Central memory CD8-positive, alpha-beta T cell (primary cell): ENCODE measurements at places on chromosomes 6 and 20.
A peak's percentile ranks its signal among the peaks of the same experiment; 100 is the strongest.

GRCh38 chr20:49559411-49560081 lies 8.4 kb downstream of the PTGIS start:
- DNase-seq = no peak
- no peak overlapping the region for H3K4me3 ChIP-seq
- peaks cover 46% of the 10 kb centered on the region for H3K27me3 ChIP-seq

DNA sequence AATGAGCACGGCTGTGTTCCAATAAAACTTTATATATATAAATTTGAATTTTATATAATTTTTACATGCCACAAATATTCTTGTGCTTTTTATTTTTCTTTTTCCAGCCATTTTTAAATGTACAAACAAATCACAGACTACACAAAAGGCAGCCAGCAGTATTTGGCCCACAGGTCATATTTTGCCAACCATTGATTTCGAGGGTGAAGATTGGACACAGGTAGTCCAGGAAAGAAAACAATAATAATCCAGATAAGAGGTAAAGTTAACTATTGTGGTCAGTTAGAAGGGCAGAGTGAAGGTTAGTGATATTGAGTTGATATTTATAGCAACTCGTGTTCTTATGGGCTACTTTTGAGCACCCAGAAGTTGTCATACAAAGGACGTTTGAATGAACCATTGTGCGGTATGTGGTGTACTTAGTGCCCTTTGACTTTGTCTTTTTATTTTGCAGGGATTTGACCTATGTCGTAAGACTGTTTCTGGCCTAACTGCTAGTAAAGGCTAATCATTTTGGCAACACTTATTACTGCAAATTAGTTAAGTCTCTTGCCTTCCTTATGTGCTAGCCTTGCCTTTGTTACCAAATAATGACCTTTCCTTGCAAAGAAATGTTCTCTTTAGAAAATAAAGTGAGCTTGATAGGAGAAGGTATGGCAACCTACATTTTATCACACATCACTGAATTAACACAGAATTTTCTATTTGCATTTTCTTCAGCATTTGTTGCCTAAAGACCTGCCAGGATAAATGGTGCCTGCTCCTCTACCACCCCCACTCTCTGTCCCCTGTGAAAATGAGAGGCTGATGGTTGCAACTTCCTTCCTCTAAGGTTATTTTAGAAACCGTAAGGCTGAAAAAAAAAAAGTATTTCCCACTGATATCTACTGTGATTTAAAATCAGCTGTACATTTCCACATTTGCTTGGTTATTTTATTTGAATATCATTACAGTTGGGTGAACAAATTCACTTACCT lies 493.9 kb upstream of the SOX4 start:
- H3K4me1 ChIP-seq = peaks cover 25% of the 10 kb centered on the region
- H3K27me3 ChIP-seq = no peaks in the 10 kb centered on the region
- DNase-seq = no peak
- no peak overlapping the region for H3K27ac ChIP-seq
- peaks cover 7% of the 10 kb centered on the region for H3K36me3 ChIP-seq

- no peak overlapping the region for H3K4me3 ChIP-seq
- H3K27ac ChIP-seq = no peak overlapping the region
- peaks cover 71% of the 10 kb centered on the region for H3K27me3 ChIP-seq
- peaks cover 1% of the 10 kb centered on the region for H3K36me3 ChIP-seq
- no peaks in the 10 kb centered on the region for H3K4me1 ChIP-seq
Measured at GRCh38 chr6:136477548-136477947, 72.7 kb downstream of the MAP7 start.

- H3K36me3 ChIP-seq = no peaks in the 10 kb centered on the region
- no peaks in the 10 kb centered on the region for H3K27me3 ChIP-seq
- no peak for DNase-seq
- H3K4me1 ChIP-seq = no peaks in the 10 kb centered on the region
- no peak overlapping the region for H3K4me3 ChIP-seq
- H3K27ac ChIP-seq = no peak overlapping the region
Measured at GRCh38 chr6:11486486-11486885, 51.1 kb upstream of the TMEM170B start.

- H3K36me3 ChIP-seq = no peaks in the 10 kb centered on the region
- H3K4me1 ChIP-seq = peaks cover 5% of the 10 kb centered on the region
- no peak overlapping the region for H3K27ac ChIP-seq
- no peaks in the 10 kb centered on the region for H3K27me3 ChIP-seq
Measured at GRCh38 chr6:105620878-105621277, 218.0 kb upstream of the PREP start.

- H3K27me3 ChIP-seq = no peaks in the 10 kb centered on the region
- H3K27ac ChIP-seq = no peak overlapping the region
- H3K4me1 ChIP-seq = peaks cover 34% of the 10 kb centered on the region
- no peaks in the 10 kb centered on the region for H3K36me3 ChIP-seq
- no peak overlapping the region for H3K4me3 ChIP-seq
Measured at GRCh38 chr6:158344534-158344933, 32.3 kb downstream of the TULP4 start.

GRCh38 chr6:12968839-12969558 lies 252.4 kb downstream of the PHACTR1 start:
- no peak overlapping the region for H3K4me3 ChIP-seq
- H3K27me3 ChIP-seq = peaks cover 70% of the 10 kb centered on the region
- H3K4me1 ChIP-seq = no peaks in the 10 kb centered on the region
- H3K27ac ChIP-seq = no peak overlapping the region
- no peak for DNase-seq

DNA sequence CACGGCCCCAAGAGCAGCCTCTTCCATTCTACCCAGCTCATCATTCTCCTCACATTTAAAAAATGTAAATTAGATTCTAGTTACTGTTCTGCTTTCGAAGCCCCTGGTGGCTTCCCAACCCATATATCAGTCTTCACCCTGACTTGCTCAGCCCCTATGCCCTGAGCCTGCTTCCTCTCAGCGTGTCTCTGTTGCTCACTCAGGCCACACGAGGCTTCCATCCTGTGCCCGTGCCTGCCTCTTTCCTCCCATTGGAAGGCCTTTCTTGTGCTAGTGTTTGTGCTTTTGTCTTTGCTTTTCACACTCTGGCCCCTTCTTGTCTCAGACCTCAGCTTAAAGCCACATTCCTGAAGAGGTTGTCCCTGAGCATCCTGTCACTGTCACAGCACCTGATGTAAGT lies 78.1 kb downstream of the AFDN start:
- H3K4me1 ChIP-seq = no peaks in the 10 kb centered on the region
- H3K27ac ChIP-seq = no peak overlapping the region
- no peaks in the 10 kb centered on the region for H3K27me3 ChIP-seq
- no peak for DNase-seq

GRCh38 chr20:17896771-17897369 lies 71.7 kb downstream of the SNX5 start:
- no peak overlapping the region for H3K27ac ChIP-seq
- H3K4me1 ChIP-seq = no peaks in the 10 kb centered on the region
- H3K4me3 ChIP-seq = no peak overlapping the region
- no peak for DNase-seq

DNA sequence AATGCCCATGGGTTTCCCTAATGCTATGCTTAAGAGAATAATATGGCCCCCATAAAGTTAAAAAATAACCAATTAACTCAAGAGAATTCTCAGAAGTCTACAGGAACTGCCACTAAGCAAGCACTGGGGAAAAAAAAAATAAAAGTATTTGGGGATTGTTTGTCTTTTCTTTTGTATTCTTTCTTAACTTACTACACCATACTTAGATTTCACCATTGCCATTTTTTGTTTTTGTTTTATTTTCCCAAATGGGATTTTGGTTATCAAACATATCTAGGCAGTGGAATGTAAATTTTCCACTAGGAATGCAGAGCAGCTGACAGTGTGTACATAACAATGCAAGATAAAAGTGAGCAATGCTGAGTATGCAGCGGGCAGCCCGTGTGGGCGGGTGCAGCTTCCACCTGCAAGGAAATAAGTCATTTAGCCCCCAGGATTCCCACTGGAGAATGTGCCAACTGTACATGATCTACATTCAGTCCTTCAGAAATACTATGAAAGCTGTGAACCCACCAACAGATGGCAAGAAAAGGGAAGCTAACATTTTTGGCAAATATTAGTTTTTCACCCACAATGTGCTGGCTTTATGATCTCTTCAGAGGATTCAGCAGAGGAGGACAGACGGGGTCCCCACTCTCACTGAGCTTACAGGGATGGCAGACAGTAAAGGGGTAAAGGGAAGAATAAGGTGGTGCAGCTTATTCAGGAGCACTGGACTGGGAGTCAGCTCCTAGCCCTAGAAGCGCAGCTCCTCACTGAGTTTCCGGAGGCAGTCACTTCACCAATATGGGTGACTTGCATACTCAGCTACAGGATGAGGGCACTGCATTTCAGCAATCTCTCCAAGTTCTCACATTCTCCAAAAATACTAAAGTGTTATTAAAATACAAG lies 44.4 kb downstream of the DCDC2 start:
- H3K4me1 ChIP-seq = no peaks in the 10 kb centered on the region
- DNase-seq = no peak
- no peak overlapping the region for H3K4me3 ChIP-seq
- H3K27ac ChIP-seq = no peak overlapping the region
- H3K27me3 ChIP-seq = peaks cover 33% of the 10 kb centered on the region

- peaks cover 6% of the 10 kb centered on the region for H3K4me1 ChIP-seq
- H3K27me3 ChIP-seq = peaks cover 24% of the 10 kb centered on the region
- no peak overlapping the region for H3K4me3 ChIP-seq
- H3K27ac ChIP-seq = no peak overlapping the region
Measured at GRCh38 chr20:44409132-44409600, 53.7 kb downstream of the HNF4A start.

DNA sequence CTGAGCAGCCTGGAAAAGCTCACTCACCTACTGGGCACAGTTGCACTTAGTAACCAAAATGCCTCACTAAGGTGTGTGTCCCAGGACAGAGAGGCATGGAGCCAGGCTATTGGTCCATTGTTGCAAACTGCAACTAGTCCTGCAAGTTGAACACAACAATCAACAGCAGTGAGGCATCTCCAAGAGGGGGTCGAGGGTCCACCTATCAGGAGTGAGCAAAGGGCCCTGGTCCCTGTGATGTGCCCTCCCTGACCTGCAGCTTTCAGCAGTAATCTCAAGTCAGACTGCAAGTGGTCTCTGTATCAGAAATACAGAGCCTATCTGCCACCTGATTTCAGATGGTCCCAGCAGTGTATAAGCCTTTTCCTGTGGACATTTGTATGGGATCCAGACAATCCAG lies 50.2 kb upstream of the TGM3 start:
- no peak overlapping the region for H3K27ac ChIP-seq
- no peaks in the 10 kb centered on the region for H3K4me1 ChIP-seq
- no peak overlapping the region for H3K4me3 ChIP-seq

DNA sequence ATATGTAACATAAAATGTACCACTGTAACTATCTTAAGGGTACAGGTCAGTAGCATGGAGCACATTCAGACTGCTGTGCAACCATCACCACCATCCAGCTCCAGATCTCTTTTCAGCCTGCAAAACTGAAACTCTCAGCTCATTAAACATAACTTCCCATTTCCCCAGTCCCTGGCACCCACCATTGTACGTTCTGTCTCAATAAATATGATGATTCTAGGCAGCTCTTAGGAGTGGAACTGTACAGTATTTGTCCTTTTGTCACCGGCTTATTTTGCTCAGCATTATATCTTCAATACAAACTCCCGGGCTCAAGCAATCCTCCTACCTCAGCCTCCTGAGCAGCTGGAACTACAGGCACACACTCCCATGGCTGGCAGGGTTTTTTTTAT lies 1.5 kb downstream of the ZC3H12D start:
- peak overlapping the region; percentile 87 for H3K4me3 ChIP-seq
- no peak for DNase-seq
- peaks cover 17% of the 10 kb centered on the region for H3K36me3 ChIP-seq

DNA sequence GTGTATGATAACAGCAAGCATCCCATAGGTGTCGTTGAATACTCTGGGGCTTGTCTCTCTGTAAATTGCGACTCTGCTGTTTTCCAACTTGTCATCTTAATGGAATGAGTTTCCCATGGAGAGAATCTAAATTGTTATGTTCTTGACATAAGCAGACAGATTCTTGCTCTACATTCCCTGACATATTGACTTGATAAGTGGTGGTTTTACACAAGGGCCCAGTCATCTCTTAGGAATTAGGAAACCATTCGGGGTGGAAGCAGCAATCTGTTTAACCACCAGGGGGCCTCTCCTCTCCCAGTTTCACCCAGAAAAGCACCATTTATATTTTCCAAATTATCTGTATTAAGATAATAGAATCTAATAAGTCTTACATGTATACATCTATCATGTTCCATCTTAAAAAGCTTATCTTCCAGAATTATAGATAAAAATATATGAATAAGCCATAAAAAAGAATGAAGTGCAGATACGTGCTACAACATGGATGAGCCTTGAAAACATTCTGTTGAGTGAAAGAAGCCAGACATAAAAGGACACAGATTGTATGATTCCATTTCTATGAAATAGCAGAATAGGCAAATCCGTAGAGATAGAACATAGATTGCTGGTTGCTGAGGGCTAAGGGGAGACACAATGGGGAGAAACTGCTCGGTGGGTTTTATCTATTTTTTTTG lies 23.1 kb upstream of the MROH8 start:
- H3K27me3 ChIP-seq = no peaks in the 10 kb centered on the region
- DNase-seq = no peak

GRCh38 chr20:39103732-39104131 lies 141.6 kb downstream of the DHX35 start:
- H3K27ac ChIP-seq = no peak overlapping the region
- H3K27me3 ChIP-seq = peaks cover 73% of the 10 kb centered on the region
- H3K36me3 ChIP-seq = no peaks in the 10 kb centered on the region
- no peaks in the 10 kb centered on the region for H3K4me1 ChIP-seq

DNA sequence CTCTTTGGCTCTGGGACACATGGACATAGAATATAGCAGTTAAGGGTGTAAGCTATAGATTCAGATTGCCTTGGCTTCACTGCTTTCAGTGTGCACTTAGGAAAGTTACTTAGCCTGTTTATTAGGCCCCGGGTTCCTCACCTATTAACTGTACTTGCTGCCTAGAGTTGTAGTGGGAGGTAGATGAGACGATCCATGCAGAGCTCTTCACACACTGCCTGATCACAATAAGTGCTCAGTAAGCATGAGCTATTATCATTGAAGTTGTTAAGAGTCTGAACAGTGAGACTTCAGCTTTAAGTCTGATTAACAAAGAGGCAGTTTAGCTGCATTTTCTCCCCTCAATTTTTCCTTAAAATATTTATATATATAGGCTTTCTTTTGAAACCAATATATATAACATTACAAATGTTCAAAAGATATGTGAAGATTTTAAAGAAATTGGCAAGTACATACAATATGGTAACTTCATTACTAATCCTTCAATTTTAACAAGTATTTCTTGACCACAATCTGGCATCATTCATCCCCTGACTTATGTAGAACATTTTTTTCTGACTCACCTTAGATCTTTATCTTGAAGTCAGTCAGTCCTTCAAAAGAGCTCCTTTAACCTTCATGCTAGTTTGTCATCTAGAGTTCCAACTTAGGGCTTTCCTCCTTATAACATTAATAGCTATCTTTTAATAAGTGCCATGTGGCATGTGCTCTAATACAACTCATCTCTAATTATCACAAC lies 20.5 kb upstream of the SUPT3H start:
- no peak overlapping the region for H3K27ac ChIP-seq
- peaks cover 26% of the 10 kb centered on the region for H3K27me3 ChIP-seq
- H3K36me3 ChIP-seq = no peaks in the 10 kb centered on the region
- no peak overlapping the region for H3K4me3 ChIP-seq
- no peaks in the 10 kb centered on the region for H3K4me1 ChIP-seq

GRCh38 chr6:37520926-37521325 lies 21.2 kb upstream of the CCDC167 start:
- no peak for DNase-seq
- H3K4me1 ChIP-seq = peaks cover 71% of the 10 kb centered on the region
- no peak overlapping the region for H3K4me3 ChIP-seq
- H3K27ac ChIP-seq = peak overlapping the region; percentile 57
- H3K36me3 ChIP-seq = peaks cover 21% of the 10 kb centered on the region

GRCh38 chr20:62922451-62922921 lies 3.8 kb downstream of the DIDO1 start:
- peaks cover 79% of the 10 kb centered on the region for H3K4me1 ChIP-seq
- H3K4me3 ChIP-seq = peak overlapping the region; percentile 84
- H3K27ac ChIP-seq = peak overlapping the region; percentile 93
- H3K36me3 ChIP-seq = peaks cover 26% of the 10 kb centered on the region
- no peaks in the 10 kb centered on the region for H3K27me3 ChIP-seq
